Skin of body (tissue), 3 donors: ENCODE measurements at places on chromosomes 6 and 20.

DNA sequence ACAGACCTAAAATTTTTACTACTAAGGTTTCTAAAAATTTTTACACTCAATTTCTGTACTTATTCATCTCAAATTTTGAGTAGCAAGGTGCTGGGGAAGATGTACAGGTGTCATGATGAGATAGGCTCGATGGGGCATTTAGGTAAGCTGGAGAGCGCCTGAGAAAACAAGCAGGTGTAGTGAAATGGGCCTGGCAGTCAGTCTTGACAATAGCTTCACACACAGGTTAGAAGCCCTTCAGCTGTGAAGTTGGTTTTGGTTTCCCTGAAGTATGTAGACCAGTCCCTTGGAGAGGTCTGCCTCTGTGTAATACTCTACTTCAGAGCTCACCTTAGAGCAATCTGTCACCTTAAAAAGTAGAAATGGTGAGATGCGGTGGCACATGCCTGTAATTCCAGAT is 144.0 kb upstream of the SCGN start:
- no peak for DNase-seq

- DNase-seq = no peak
Observed at GRCh38 chr20:34680586-34681175, 3.8 kb upstream of the PIGU start.

DNA sequence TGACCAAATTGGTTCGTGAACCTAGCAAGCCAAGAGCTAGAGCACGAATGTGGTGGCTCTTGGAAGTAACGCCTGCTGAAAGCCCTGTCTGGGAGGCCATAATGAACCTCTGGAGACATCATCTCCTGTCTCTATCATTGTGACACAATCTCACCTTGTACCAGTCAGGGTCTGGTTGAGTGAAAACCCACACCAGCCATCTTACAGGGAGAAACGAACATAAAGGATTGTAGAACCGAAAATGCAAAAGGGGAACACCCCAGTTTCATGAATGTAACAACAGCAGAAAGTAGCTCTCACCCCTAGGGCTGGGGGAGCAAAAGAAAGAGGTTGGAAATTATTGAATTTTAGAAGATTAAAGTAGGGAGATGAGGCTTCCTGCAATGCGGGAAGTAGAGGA is 50.9 kb upstream of the TAB2 start:
- DNase-seq = no peak

DNA sequence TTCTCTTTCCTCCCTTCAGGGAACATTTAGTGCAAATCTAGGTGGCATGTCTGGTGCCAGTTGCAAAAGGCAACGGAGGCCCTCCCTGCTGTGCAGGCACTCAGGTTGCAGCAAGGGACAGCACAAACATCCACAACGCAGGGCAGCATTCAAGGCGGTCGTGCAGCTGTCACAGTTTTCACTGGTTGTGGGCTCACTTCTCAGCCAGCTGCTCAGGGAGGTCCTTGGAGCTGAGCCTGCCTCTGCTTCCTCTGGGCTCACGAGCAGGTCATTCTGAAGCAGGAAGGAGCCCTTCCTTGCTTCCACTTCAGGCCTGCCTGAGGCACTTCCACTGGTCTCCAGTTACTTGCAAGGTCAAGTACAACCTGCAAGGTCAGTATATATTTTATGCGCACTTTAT is 3.8 kb upstream of the NPEPL1 start:
- DNase-seq = no peak

GRCh38 chr6:161963634-161964234 is 689.9 kb upstream of the AGPAT4 start:
- no peak for DNase-seq

- no peak for DNase-seq
Observed at GRCh38 chr20:38393259-38393658, 41.9 kb downstream of the SNHG17 start.

GRCh38 chr6:109516929-109517328 is 33.9 kb upstream of the ZBTB24 start:
- no peak for DNase-seq

GRCh38 chr20:62642666-62643520 is 590 bp downstream of the SLCO4A1 start:
- DNase-seq = no peak

DNA sequence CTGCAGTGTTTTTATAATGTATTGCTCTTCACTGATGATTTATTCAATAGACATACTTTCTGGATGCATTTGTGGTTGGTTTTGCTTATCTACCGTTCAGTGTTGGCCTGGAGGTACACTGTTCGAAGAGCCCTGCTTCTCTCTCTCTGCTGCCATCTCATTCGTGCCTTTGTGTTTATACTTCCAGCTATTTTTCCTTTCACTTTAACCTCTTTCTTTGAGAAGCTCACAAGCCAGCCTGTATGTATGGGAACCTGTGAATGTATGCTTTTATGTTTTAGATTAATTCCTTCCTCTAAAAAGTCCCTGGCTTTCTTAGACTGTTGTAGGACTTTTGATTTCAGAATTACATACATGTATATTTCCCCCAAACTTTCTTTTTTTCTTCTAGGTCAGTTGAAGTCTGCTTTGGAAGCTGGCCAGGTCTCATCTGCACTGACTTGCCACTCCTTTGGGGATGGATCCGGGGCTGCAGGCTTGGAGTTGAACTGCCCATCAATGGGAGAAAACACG is 83.0 kb downstream of the SCAND1 start:
- no peak for DNase-seq

DNA sequence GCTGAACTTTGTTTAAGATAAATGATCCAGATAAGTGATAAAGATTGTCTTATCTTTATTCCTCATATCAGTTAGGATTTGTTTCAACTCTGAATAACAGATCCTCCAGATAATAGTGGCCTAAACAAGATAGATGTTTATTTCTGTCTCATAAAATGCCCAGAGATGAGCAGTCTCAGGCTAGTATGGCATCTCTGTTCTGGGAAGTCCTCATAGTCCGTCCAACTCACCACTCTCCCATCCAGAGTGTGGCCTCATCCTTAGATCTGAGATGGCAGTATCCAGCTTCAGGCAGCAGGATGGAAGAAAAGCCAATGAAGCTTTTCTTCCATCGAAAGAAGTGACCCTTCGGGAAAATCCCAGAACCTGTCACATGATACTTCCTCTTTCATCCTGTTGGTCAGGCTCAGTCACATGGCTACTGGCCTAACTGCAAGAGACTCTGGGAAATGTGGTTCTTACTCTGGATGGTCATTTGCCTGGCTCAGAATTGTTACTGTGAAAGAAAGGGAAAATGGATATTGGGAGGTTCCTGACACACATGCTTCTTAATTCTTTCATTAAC is 29.4 kb upstream of the TAGAP start:
- DNase-seq = peak; percentile 21
